ENCODE measurements at places on chromosomes 3 and 15. TPM values are rescaled to one million over a fixed set of nuclear protein-coding genes. Genes with fewer than 3 reads are reported as not detected.

- no peak for DNase-seq
Observed at GRCh38 chr15:78225783-78226541, 8.4 kb downstream of the ACSBG1 start.

DNA sequence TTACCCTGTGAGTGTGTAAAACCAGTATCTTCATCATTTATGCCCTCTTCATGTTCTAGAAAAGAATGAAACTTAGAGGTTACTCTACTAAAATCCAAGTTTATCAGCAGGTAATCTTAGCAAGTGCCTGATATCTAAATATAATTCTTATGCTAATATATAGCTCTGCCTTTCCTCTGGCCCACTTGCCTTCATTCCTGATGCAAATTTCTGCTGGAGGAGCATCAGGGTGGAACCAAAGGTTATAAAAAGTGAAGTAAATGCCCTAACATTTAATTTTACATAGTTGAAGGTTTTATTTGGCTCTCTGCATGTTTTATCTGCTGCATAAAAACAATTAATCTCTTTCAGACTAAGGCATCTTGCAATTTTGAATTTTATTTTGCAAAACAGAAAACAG, 936.2 kb downstream of the ROBO2 start:
- no peak for DNase-seq

- DNase-seq: no peak
Observed at GRCh38 chr15:63663906-63664305, 66.7 kb downstream of the FBXL22 start.

TTC21A gene
- 2.8 TPM for total RNA-seq

TM4SF4 gene
- total RNA-seq: 40.8 TPM

DNA sequence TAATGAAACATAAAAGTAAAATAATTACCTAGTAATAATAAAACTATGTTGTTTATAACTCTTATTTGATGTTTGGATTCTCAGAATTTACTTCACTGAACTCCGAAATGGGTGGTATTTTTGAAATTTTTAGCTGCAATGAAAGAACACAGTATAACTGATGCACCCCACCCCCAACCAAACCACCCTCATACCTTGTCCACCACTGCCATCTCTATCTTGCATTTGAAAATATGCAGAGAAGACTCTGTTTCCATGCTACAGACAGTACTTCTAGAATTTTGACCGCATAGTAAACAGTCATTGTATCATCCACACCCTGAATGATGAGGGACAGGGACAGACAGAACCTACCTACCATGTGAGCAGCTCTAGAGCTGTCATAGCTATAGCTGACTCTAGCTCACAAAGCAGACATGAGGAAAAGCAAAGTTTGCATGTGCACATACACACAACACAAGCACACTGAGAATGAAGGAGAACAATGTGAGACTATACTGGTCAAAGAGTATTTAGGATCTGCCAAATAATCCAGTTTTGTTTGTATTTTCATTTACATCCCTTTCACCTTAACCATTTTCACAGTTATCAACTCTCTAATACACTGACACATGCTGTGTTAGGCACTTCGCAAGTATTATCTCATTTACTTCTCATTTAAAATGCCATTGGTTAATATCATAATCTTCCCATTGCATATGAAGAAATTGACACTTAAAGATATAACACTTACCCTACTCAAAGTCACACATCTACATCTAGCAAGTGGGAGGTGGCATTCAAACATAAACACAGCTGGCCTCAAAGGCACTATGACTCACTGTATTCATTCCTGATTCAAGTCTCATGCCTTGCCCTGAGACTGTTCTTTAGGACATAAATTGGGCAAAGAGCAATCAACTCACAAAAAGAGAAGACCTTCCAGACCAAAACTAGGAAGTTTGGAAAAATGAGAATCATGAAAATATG, 1014.7 kb upstream of the CFAP20DC start:
- no peak for DNase-seq

- no peak for DNase-seq
Observed at GRCh38 chr3:15810702-15811101, 12.9 kb upstream of the ANKRD28 start.

DNA sequence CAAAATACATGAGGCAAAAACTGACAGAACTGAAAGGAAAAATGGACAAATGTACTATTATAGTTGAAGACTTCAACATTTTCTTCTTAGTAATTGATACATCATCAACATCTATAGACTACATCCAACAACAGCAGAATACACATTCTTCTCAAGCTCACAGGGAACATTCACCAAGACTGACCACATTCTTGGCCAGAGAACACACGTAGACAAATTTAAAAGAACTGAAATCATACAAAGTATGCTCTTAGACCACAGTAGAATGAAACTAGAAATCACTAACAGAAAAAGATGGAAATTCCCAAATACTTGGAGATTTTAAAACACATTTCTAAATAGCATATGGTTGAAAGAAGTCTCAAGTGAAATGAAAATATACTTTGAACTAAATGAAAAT, 55.1 kb upstream of the NSMCE3 start:
- DNase-seq: no peak

POPDC2 gene
- total RNA-seq: 9.0 TPM

GRCh38 chr15:98150084-98150483, 189.6 kb downstream of the ARRDC4 start:
- DNase-seq: no peak

GRCh38 chr3:183924956-183925355, 40.3 kb upstream of the PARL start:
- DNase-seq: peak; percentile 62

DNA sequence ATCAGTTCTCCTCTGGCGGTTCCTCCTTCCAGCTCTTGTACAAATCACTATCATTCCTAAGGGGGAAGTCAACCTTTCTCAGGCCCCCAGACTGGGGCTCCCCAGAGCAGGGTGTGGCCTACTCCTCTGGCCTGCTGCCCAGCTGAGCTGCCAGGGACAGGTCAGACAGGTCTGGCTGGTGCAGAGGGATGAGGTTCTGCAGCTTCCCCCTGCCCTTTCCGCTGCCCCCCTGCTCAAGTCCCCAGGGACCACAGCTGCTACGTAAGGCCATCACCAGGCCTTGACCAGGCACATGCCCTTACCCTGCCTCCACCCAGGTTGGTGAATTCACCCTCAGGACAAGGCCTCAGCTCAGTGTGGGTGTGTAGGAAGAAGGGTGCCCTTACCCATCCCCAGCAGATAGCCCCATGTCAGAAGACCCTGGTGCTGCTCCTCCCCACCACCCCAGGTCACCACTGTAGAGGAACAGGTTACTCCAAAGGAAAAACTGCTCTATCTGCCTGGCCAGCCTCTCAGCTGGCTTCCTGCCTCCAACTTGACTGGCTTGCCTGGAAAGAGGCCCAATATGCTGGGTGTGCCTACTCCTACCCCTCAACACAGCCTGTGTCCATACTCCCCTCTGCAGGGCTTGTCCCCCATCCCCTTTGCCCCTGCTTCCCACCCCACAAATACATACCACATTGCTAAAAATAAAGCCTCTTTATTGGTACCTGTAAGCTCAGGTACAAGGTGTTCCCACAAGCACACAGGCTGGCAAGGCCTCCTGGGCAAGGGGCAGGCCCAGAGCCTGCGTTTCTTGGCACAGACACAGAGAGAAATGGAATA, 12.0 kb downstream of the CSRNP1 start:
- DNase-seq: peak; percentile 91

- DNase-seq: no peak
Observed at GRCh38 chr3:124078953-124079911, 87.3 kb upstream of the ROPN1 start.

DNA sequence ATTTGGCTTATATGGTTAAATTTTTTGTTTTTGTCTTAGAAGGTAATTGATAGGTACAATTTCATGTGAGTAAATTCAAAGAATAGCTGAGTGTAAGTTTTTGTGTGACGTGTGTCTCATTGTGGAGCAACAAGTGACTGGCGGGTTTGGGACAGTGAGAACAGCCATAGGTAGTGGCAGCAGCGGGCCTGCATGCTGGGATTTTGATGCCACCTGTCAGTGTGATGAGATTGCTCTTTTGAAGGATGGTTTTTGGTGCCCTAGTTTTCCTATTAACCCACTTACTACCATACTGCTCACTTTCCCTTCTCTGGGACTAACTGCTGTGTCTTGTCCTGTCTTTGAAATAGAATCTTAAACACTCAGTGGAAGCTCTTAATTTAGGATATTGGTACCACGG, 522.6 kb downstream of the NAALADL2 start:
- no peak for DNase-seq

SLC22A13 gene
- 0.29 TPM for total RNA-seq

LYZL4 gene
- not detected for total RNA-seq

DNA sequence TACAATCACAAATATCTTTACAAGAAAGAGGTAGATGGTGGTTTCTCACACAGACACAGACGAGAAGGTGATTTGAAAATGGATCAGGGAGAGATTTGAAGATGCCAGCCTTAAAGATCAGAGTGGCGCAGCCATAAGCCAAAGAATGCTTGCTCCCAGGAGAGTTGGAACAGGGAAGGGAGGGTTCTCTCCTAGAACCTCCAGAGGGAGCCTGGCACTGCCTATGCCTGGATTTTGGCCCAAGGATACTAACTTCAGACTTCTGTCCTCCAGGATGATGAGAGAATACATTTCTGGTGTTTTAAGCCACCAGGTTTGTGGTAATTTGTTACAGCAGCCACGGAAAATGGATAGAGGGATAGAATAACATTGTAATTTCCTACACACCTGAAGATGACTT, 279.1 kb downstream of the FAM43A start:
- peak; percentile 10 for DNase-seq

DNA sequence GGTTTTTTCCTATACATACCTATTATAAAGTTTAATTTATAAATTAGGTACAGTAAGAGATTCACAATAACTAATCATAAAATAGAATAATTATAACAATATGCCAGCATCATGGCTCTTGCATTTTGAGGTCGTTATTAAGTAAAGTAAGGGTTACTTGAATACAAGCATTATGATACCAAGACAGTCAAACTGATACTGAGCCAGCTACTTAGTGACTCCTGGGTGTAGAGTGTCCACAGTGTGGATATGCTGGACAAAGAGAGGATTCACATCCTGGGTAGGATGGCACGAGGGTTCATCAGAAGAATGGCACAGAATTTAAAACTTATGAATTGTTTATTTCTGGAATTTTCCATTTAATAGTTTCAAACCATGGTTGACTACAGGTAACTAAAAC, 157.2 kb upstream of the IL12A start:
- no peak for DNase-seq

UBE2E2 gene
- 128 TPM for total RNA-seq

DNA sequence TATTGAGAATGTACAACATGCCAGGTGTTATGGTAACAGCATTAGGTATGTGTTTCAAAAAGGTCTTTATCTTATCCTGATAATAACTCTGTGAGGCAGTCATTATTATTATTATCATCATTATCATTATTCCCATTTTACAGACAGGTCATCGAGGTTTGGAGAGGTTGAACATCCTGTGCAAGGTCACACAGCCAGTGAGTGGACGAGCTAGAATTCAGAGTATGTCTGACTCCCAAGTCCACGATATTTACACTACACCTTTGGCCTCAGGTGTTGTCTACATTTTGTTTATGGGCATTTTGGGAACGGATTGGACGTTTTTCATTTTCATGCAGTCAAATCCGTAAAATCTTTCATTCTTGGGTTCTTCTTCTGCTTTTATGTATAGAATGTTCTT, 24.0 kb downstream of the GLDN start:
- no peak for DNase-seq

GRCh38 chr15:71756599-71757352, 53.6 kb upstream of the NR2E3 start:
- DNase-seq: no peak

DNA sequence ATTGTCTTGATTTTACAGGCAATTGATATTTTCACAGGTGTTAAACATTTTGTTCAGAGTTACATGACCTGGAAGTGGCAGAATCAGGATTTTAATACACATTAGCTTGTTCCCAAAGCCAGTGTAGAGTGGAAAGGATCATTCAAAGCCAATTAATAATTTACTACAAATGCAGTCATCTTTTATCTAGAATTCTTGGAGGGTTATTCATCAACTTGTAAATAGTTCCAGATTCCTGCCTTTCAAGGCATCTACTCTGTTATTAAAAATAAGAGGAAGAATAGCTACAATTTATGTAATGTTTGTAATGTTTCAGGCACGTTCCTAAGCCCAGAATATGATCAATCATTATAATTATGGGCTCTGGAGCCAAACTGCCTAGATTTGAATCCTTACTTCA, 358.5 kb downstream of the ZNF385D start:
- DNase-seq: no peak

- no peak for DNase-seq
Observed at GRCh38 chr3:102106416-102107097, 257.2 kb downstream of the NFKBIZ start.

DNA sequence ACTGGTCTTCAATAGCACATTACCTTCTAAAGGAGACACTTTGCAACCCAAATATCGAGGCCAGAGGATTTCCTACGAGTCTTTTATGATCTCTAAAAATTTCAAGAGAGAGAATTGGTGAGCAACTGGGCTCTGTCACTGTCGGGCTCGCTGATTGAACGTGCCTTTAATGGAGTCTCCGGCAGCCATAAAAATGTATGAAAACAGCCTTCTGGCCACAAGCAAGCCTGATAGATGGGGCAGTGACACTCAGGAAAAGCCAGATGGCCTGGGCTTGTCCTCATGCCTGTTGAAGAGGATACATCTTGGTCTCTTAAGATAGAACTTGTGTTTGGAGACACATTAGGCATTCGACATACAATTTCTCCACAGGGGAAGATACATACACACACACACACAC, 419.5 kb upstream of the PROK2 start:
- DNase-seq: no peak

DNA sequence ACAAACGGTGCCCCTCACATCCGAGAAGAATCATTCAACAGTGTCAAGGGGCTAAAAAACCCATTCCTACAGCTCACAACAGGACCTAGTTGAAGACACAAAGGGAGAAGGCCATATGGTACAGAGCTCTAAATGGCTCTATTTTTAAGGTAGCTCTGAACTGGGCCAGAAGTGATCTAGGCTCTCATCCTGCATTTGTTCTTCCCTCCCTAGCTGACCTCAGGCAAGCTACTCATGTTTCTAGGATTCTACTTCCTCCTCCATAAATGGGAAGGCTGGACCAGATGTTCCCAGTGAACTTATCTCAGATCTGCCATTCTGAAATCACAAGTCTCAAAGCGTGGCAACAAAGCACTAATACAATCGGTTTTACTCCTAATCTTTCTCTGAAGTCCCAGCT, 62.3 kb downstream of the CPNE4 start:
- no peak for DNase-seq

TFRC gene
- total RNA-seq: 56.9 TPM

DNA sequence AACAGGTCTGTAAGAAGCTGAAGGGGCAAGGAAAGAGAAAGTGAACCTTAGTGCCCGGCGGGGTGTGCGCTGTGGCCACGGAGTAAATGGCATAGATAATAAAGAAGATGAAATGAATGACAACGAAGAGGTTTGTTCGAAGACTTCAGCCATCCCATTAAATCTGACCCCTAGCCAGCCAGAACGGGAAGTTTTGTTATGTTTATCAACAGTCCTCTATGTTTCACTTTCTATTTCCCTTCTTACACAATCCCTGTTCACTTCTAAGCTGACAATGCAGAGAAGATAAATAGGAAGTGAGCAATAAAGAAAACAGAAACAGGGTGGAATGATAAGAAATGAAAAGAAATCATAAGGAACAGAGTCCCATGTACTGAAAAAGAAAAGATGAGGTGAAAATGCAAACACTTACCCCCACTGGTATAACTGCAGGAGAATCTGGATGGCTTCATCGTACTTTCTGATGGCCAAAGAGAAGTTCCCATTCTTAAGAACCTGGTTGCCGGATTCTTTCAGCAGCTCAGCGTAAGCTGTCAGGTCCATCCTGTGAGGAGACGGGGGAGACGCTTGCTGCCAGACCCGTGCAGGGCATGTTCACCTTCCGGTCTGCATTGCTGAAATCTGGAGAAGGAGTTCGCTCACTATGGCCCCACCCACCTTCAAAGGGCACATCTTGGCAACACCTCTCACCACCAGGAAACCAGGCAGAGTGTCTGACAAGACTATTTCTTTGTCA, 36.8 kb downstream of the TRANK1 start:
- peak; percentile 76 for DNase-seq

TBC1D5 gene
- total RNA-seq: 58.1 TPM

Measured in stomach (tissue), 19 donors.